Chondrocyte (in vitro differentiated cells): ENCODE measurements at places on chromosomes 3 and 15. TPM values are rescaled to one million over a fixed set of nuclear protein-coding genes. Genes with fewer than 3 reads are reported as not detected.
A peak's percentile ranks its signal among the peaks of the same experiment; 100 is the strongest.

- peak; percentile 38 for DNase-seq
Measured at GRCh38 chr3:127406309-127407025, 118.6 kb upstream of the PRR20G start.

DNA sequence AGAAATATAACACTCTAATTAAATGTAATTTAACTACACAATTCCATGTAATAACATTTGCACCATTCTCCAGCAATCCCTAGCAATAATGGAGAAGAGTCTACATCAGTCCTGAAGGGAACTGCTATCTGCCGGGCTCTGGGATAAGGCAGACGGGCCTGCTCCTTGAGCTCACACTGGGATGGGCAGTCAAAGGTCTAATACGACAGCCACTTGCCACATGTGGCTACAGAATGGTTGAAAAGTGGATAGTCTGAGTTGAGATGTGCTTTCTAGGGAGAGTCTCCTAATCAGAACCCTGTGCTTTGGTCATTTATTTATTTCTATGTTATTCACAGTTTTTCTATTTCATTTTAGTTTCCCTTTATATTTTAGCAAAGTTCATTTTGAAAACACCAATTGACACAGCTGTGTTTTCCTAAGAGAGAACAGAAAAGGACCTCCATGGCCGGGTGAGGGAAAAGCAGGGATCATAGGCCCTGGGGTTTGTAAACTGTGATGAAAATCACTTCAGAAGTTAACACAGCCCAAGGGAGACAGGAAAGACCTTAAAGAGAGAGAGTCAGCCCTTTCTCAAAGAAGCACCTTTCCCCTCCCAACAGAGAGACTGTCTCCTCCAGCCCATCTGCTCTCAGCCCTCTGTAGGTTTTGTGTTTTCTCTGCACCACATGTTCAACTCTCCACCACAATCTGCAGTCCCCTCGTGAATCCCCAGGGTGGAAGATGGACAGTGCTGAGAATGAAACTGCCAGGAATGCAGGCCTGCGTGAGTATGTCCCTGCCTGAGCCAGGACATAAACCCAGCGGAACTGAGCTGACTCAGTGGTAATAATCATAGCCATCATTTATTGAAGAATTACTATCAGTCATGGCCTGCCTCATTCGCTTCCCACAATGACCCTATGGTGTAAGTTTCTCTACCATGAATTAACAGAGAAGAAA lies 11.6 kb downstream of the FSIP1 start:
- DNase-seq = no peak

DNA sequence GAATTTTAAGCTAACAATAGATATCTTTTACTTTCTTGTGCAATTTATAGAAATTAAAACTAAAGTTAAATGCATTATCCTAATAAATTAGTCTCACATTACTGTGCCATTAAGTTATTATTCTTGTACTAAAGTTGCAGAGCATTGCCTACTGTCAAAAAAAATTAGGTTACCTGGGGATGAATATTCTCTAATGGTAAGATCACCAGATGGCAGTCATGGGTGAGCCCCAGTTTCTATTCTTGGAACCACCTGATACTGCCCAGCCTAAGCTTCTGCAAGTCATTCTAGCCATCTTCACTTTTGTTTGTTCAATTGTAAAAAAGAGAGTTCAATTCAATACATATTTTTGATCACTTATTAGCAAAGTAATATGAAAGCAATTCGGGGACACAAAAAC lies 213.2 kb downstream of the CADM2 start:
- no peak for DNase-seq

Gene C3orf22
- total RNA-seq = not detected in 3 replicates

Gene GPR156
- 1.0 to 1.7 TPM (median 1.3 TPM) in 3 replicates for total RNA-seq
